ENCODE measurements at places on chromosomes 3 and 15. TPM values are rescaled to one million over a fixed set of nuclear protein-coding genes. Genes with fewer than 3 reads are reported as not detected.

DNA sequence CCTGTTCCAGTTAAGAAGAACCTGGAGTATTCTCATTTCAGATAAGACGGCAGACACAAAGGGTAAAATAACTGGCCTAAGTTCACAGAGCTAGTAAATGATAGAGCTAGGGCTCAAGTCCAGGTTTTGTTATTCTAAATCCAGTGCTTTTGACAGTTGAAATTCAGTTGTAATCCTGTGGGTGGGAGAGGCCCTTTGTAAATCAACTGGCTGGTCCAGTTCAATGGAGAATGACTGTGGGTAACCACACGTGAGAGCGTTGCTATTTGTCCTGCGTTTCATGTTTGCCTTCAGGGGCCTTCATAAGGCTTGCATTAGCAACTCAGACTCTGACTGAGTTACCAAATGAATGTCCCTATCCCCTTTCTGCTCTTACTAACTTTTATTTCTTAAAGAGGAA is 24.2 kb upstream of the CD96 start:
- no peak for DNase-seq

GRCh38 chr15:42101861-42102260 is 7.5 kb upstream of the PLA2G4D start:
- DNase-seq, result no peak

GRCh38 chr3:148078658-148079057 is 619.0 kb upstream of the AGTR1 start:
- DNase-seq, result no peak

DNA sequence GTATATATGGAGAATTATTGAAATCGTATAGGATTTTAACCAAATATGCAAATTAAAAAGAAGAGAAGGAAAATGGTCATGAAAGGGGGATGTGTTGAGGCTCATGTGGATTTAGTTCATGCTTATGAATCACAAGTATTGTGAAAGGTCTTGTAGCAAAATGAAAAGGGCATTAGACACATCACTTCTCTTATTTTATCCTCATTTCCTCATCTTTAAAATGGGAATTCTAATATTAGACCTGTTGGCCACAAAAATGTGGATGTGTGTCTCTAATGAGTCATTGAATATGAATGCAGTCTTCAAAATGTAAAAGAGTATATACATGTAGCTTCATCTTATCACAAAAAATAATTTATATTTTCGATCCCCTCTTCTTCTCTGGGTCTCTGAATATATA is 14.9 kb upstream of the ALCAM start:
- no peak for DNase-seq

The ZBBX gene
- total RNA-seq, result 0.52 TPM
